Peyer's patch (tissue), 4 donors: ENCODE measurements at places on chromosomes 5 and 9. TPM values are rescaled to one million over a fixed set of nuclear protein-coding genes. Genes with fewer than 3 reads are reported as not detected.
A peak's percentile ranks its signal among the peaks of the same experiment; 100 is the strongest.

GRCh38 chr9:128431207-128431606 lies 10.6 kb downstream of the CERCAM start:
- H3K36me3 ChIP-seq: no peaks in the 10 kb centered on the region
- no peak overlapping the region for H3K27ac ChIP-seq
- no peaks in the 10 kb centered on the region for H3K27me3 ChIP-seq

DNA sequence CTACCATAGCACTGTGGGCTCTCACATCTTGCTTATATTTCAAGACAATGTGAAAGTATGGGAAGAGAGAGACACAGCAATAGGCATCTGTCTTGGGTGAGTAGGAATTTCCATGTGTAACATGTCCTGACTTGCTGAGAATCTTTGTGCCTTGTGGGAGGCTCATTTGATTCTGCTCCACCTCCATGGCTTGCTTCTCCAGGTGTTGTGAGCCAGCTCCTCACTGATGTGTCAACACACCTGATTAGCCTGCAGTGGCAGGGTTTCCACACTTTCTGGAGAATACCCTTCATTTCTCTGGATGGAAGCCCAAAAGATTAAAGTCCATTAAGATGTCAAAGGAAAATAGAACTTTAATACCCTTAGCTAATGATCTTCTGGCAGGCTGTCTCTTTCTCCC lies 613.6 kb downstream of the ZNF608 start:
- no peak overlapping the region for H3K27ac ChIP-seq
- H3K36me3 ChIP-seq: no peaks in the 10 kb centered on the region
- no peaks in the 10 kb centered on the region for H3K4me1 ChIP-seq
- no peak overlapping the region for H3K4me3 ChIP-seq
- H3K27me3 ChIP-seq: no peaks in the 10 kb centered on the region
- DNase-seq: no peak

HK3 gene
- 1.6 TPM for total RNA-seq

DNA sequence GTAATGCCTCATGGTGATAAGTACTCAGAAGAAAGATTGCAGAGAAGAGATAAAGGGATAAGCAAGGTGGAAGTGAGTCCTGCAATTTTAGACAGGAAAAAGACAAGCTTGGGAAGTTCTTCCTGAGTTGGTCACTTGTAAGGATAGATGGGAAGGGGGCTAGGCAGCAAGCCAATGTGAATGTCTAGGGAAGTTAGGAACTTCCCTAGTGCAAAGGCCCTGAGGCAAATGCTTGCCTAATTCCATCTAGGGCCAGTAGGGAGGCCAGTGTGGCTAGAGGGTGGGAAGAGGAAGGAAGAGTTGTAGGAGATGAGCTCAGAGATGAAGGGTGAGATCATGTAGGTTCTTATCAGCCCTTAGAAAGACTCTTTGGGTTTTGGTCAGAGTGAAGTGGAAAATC lies 206.6 kb downstream of the MAT2B start:
- DNase-seq: no peak
- H3K36me3 ChIP-seq: no peaks in the 10 kb centered on the region
- H3K27ac ChIP-seq: no peak overlapping the region
- H3K4me3 ChIP-seq: no peak overlapping the region
- no peaks in the 10 kb centered on the region for H3K4me1 ChIP-seq
- no peaks in the 10 kb centered on the region for H3K27me3 ChIP-seq

DNA sequence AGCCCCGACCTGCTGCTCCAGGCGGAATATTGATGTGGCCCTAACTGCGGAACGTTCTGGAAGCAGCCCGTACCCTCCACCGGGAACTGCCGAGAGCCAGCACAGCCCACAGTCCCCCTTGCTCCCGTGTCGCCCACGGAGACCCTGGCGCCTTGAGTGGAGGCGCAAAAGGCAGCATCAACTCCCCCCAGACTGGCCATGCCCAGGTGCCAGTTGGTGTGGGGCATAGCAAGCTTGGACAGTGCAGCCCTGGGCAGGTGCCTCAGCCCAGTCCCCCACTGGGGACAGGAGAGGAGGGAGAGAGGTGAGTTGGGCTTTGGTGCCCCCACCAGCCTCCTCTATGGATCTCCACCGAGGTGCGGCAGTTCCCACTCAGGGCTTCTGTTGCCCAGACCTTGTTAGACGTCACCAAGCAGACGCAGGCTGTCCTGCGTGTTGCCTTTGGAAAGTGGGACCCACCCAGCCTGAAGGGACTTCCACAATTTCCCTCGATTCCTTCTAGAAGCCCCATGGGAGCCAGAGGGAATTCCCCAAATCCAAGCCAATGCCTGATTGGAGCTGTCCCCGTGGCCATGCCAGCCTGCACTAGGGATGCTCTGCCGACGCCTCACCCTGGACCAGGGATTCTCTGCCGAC lies 19.8 kb upstream of the NRARP start:
- no peaks in the 10 kb centered on the region for H3K36me3 ChIP-seq
- no peak overlapping the region for H3K27ac ChIP-seq
- no peaks in the 10 kb centered on the region for H3K27me3 ChIP-seq
- DNase-seq: no peak

KIAA0825 gene
- total RNA-seq: 5.9 TPM

- no peaks in the 10 kb centered on the region for H3K27me3 ChIP-seq
- DNase-seq: no peak
- H3K36me3 ChIP-seq: no peaks in the 10 kb centered on the region
- no peak overlapping the region for H3K27ac ChIP-seq
- no peak overlapping the region for H3K4me3 ChIP-seq
Measured at GRCh38 chr5:86981898-86982297, 285.8 kb upstream of the RASA1 start.

CATSPER3 gene
- total RNA-seq: 2.5 TPM

GRCh38 chr9:130381660-130382059 lies 63.1 kb upstream of the ASS1 start:
- peak overlapping the region; percentile 49 for H3K27ac ChIP-seq
- H3K4me3 ChIP-seq: no peak overlapping the region
- no peaks in the 10 kb centered on the region for H3K4me1 ChIP-seq
- H3K36me3 ChIP-seq: no peaks in the 10 kb centered on the region

DNA sequence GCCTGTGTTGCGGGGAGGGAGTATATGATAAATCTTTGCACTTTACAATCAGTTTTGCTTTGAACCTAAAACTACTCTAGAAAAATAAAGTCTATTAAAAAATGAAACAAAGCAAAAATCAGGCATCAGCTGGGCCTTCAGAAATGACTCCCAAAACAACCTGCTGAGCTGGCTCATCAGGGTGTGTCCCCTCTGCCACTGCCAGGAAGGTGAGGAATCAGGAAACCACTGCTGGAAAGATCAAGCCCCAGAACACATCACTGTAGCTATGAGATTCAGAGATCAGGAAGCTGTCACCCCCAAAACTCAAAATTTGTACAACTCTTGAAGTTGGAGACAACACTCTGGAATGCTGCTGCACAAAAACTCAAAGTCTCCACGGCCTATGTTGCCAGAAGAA lies 40.5 kb upstream of the TBCA start:
- DNase-seq: no peak
- H3K27ac ChIP-seq: no peak overlapping the region
- no peak overlapping the region for H3K4me3 ChIP-seq
- no peaks in the 10 kb centered on the region for H3K36me3 ChIP-seq
- H3K4me1 ChIP-seq: no peaks in the 10 kb centered on the region

- no peak overlapping the region for H3K4me3 ChIP-seq
- H3K27me3 ChIP-seq: no peaks in the 10 kb centered on the region
- no peaks in the 10 kb centered on the region for H3K4me1 ChIP-seq
- no peak overlapping the region for H3K27ac ChIP-seq
Measured at GRCh38 chr5:79561525-79561893, 47.6 kb upstream of the HOMER1 start.

GRCh38 chr5:176883700-176884570 lies 15.2 kb downstream of the HK3 start:
- no peak overlapping the region for H3K27ac ChIP-seq
- no peak overlapping the region for H3K4me3 ChIP-seq
- H3K4me1 ChIP-seq: no peaks in the 10 kb centered on the region
- no peaks in the 10 kb centered on the region for H3K36me3 ChIP-seq
- DNase-seq: no peak

GRCh38 chr5:124718380-124718789 lies 28.1 kb downstream of the ZNF608 start:
- H3K4me3 ChIP-seq: no peak overlapping the region
- no peak overlapping the region for H3K27ac ChIP-seq
- no peaks in the 10 kb centered on the region for H3K27me3 ChIP-seq
- DNase-seq: peak; percentile 67
- H3K36me3 ChIP-seq: no peaks in the 10 kb centered on the region

DNA sequence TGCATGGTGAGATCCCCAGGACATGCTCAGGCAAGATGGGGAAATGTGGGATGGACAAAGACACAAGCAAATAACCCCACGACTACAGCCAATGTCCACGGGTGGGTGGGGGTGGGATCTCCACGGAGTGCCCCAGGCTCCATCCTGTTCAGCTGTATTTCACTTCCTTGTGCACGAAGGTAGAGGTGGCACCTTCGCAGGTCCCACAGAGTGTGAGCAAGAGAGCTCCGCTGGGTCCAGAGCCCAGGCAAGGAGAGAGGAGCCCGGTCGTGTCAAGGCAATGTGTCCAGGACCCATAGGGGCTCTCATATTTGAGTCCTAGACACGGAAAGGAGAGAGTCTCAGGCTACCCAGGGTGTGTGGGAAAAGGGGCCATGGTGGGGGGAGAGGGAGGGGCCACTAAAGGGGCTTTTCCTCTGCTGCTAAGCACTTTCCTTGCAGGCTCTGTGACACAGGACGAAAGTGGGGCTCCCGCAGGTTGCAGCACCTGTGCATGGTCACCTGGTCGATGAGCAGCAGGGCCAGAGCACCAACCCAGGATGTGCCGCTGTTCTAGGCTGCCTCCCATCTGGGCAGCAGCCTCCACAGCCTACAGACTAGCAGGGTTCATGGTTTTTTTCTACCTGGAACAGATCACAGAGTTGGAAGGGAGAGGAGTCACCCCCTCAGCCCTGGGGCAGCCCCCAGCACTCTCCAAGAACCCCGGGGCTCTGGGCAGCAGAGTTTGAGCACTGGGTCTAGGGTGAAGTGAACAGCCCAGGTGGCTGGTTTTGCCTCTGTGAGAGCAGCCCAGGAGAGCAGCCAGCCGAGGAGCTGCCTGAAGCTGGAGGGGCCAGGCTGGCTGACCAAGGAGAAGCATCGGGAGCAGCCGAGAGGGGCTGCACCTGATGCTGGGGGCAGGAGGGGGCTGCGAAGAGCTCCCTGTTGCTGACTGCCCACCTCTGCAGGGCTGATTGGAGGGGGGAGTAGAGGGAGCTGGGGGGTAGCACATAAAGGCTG lies 100.7 kb upstream of the MVB12B start:
- H3K27ac ChIP-seq: no peak overlapping the region
- no peak overlapping the region for H3K4me3 ChIP-seq
- peaks cover 8% of the 10 kb centered on the region for H3K27me3 ChIP-seq
- no peaks in the 10 kb centered on the region for H3K4me1 ChIP-seq

DNA sequence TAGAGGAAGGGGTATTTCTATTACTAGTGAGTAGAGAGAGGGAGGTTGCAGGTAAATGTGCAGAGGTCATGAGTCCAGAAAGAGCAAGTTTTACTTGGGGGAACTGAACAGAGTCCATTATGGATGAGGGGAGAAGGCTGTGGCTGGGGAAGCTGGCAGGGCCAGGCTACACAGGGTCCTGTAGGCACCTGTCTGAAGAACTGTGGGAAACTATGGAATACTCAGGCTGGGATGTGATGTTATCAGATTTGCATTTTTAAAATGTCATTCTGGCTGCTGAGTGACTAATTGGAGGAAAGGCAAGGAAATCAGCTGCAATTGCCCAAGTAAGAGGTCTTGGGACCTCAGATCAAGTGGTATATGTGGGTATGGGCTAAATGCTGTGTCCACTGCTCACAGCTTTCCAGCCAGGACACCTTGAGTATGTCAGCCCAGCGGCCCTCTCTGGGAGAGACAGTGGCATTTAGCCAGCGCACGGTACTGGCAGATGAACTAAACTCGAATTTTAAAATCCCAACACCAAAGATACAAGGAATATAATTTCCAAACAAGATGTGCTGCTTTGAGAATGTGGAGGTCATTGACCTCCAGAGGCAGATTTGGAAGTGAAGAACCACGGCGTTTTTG lies 49.1 kb downstream of the FGF1 start:
- no peak for DNase-seq
- no peaks in the 10 kb centered on the region for H3K36me3 ChIP-seq
- H3K27ac ChIP-seq: no peak overlapping the region
- no peaks in the 10 kb centered on the region for H3K27me3 ChIP-seq
- no peak overlapping the region for H3K4me3 ChIP-seq
- no peaks in the 10 kb centered on the region for H3K4me1 ChIP-seq

DNA sequence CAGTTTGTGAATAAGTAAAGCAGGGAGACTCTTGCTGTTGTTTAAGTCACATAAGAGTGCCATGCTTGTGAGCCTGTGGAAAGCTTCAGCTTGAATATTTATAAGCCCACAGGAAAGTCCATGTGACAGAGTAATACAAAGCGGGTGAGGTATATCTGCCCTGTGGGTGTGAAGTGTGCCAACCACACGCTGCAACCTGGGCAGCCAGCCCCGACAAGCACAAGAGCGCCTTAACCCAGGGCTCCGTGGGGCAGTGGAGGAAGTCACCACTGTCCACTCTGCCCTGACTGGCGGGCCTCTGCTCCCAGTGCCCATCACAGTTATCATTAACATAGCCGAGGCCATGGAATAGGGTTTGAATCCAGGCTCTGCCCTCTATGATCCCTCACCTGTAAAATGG lies 132.2 kb downstream of the SCAMP1 start:
- no peak overlapping the region for H3K27ac ChIP-seq
- no peaks in the 10 kb centered on the region for H3K4me1 ChIP-seq
- H3K27me3 ChIP-seq: no peaks in the 10 kb centered on the region

DNA sequence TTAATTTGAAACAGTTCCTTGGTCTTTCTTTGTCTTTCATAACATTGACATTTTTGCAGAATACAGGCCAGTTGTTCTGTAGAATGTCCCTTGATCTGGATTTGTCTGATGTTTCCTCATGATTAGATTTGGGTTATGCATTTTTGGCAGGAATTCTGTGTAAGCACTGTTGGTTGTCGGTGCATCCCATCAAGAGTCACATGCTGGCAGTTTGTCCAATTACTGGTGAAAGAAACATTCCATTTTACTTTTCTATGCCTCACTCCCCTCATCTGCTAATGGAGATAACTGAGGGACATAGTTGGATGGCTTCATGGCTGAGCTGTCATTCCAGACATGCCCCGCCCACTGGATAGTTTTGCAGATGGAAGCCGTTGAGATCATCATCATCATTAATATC lies 7.6 kb upstream of the ZNF618 start:
- H3K4me3 ChIP-seq: no peak overlapping the region
- H3K4me1 ChIP-seq: no peaks in the 10 kb centered on the region
- no peaks in the 10 kb centered on the region for H3K27me3 ChIP-seq

DNA sequence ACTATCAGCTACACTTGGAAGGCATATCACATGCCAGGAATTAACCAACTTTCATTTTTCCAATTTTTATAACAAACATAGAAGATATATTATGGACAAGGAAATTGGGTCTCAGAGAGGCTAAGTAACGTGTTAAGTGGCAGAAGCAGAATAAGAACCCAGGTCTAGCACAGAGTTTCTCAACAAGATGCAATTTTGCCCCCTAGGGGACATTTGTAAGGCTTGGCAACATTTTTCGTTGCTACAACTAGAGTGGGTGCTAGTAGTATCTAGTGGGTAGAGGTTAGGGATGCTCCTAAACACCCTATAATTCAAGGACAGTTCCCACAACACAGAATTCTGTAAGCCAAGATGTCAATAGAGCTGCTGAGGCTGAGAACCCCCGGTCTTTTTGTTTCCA lies 180.6 kb downstream of the SNCAIP start:
- no peaks in the 10 kb centered on the region for H3K36me3 ChIP-seq
- H3K27ac ChIP-seq: no peak overlapping the region
- H3K27me3 ChIP-seq: no peaks in the 10 kb centered on the region
- H3K4me3 ChIP-seq: no peak overlapping the region
- no peak for DNase-seq
- no peaks in the 10 kb centered on the region for H3K4me1 ChIP-seq
